ENCODE measurements at places on chromosomes 12 and 14.
A peak's percentile ranks its signal among the peaks of the same experiment; 100 is the strongest.

DNA sequence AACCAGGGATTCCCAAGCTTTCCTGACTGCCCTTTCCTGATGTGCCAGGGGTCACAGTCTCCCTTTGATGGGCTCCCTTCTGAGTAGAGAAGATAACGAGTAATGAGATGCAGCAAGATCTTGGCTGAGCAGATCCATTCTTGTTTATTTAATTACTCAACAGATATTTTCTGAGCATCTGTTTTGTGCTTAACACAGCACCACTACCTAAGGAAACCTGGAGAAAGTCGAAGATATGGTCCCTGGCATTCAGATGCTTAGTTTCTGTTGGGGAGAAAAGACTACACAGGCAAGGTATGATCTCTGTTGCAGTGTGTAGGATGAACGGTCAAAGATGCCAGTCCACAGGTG is 3.9 kb downstream of the AJUBA start:
- no peak for DNase-seq

DNA sequence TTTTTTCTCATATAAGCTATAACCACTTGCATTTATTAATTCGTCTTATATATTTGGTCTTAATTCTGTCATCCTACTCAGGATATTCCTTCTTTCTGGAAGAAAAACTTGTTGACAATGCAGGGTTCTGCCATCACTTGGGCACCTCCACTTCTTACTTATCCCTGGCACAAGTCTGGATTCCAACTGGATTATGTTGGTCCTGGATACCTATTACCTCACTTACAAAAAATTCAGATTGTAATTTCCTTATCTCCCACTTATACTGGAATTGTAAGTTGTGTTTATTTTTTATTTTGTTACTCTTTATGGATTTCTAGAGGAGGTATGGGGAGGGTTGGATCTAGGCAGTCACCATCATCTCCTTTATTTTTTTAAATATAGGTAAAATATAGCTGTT is 36.7 kb downstream of the LRRIQ1 start:
- no peak for DNase-seq

- DNase-seq, result no peak
Measured at GRCh38 chr12:109879351-109880042, 844 bp downstream of the GLTP start.

DNA sequence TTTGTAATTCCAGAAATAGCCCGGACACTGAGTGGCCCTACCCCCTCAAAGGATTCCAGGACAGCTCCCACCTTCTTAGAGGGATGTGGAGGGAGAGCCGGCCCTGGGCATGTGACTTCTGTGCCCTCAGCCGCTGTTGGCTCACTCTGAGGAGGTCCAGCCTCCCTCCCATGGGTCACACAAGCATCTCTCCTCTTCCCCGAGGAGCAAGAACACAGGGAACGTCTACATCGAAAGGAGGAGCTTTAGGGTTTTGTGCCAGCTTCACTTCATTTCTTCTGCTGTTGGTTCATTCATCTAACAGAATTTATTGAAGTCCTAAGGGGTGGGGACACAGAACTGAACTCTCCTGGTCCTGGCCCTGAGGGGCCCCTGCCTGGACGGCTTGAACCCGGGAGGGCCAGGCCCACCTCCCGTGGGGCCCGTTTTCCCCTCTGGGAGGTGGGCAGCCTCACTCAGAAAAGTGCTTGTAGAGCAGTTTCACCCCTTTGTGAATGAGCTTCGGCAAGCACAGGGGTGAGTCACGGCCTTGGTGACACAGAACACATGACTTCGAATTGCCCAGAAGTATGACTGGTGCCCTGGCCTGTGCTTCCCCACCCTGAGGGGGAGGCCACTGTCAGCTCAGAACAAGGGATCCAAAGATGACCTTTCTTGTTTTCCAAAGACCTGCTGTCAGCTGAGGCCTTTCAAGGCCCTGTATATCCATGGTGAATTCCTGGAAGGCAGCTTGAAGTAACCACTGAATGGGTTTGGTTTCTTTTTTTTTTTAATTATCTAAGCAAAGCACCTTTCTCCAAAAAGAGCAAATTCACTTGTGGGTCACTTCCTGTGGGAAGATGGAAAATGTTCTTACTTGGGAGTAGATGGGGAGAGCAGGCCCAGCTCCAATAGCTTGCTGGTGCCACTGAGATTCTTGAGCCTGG is 39.2 kb downstream of the NFKBIA start:
- no peak for DNase-seq

DNA sequence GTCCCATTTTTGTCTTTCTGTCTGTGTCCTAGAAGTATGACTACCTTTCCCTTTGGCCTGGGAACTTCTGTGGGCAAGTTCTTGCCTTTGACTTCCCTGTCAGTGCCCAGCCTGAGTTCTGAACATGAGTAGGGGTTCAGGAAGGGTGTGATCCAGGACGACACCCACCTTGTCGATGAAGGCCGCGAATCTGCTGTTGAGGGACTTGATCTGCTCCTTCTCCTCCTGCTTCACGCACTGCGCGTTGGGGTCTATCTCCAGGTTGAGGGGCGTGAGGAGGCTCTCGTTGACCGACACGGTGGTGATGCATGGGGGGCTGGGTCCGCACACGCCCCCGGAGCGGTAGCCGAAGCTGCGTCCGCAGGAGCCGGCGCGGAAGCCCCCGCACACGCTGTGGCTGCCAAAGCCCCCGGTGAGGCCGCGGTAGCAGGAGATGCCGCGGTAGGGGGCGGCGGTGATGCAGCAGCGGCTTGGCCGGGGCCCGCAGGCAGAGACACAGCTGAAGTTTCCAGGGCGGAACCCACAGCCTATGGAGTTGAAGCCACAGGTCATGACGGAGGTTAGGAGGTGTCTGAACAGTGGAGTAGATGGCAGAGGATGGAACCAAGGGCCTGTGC is at the start of gene KRT83:
Gene KRT83, minus strand, starts transcription at position 615 of the 617 bp plus-strand sequence. Its CDS starts 63 bp downstream, at position 552.
- no peak for DNase-seq

- DNase-seq, result peak; percentile 27
Measured at GRCh38 chr12:4118017-4118510, 155.5 kb upstream of the CCND2 start.

GRCh38 chr14:104855532-104856090 is 9.5 kb upstream of the CEP170B start:
- DNase-seq, result no peak

- no peak for DNase-seq
Measured at GRCh38 chr12:99712281-99712680, 64.7 kb downstream of the GARIN6 start.

DNA sequence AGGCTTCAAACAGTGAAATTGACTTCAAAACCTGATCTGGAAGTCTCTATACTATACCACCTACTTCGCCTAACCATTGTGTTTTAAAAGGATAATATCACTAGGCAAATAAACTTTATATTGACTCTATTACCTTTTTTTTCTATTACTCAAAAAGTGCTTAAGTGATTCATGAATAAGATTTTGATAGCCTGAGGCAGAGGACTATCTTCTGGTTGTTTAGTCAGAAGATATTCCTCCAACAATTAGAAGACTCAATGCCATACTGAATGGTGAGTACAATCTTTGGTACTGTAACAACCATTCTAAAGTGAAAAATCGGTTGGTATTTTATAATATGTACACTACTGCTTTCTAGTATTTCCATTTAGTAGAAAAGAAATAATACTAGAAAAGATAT is 22.8 kb downstream of the SLC6A15 start:
- no peak for DNase-seq

GRCh38 chr14:29773990-29774389 is 153.7 kb downstream of the PRKD1 start:
- DNase-seq, result no peak

DNA sequence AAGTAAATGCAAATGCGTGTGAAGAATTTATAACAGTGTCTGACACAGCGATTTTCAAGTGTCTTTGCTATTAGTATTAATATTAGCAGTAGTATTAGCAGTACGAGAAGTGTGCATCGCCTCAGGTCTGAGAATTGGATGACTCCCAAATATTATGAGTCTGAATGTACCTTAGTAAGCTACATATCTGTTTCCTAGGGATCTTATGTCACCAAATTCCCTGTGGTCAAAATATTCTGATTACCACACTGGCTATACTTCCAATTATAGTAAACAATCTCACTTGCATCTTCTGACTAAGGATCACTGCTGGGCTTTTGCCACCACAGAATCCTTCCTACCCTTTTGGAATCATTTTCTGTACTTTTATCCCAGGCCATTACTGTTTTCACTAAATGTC is 396.0 kb upstream of the MIS18BP1 start:
- no peak for DNase-seq

GRCh38 chr14:78705989-78706388 is 535.8 kb downstream of the NRXN3 start:
- DNase-seq, result no peak

DNA sequence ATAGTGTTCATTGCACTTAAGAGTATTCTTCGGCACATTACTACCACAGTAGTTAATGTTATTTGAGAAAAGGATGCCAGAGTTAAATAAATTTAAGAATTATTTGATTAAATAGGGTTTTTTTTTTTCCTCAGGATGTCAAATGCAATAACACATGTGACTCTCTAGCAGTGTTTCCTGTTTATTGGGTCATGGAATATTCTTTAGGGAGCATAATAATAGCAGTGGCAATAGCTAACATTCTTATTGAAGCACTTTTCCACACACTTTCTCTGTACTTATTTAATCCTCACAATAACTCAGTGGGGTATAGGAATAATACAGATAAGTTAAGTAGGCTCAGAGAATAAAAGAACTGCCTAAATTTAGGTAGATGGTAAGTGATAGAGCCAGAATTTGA is 44.3 kb downstream of the SCYL2 start:
- DNase-seq, result no peak

DNA sequence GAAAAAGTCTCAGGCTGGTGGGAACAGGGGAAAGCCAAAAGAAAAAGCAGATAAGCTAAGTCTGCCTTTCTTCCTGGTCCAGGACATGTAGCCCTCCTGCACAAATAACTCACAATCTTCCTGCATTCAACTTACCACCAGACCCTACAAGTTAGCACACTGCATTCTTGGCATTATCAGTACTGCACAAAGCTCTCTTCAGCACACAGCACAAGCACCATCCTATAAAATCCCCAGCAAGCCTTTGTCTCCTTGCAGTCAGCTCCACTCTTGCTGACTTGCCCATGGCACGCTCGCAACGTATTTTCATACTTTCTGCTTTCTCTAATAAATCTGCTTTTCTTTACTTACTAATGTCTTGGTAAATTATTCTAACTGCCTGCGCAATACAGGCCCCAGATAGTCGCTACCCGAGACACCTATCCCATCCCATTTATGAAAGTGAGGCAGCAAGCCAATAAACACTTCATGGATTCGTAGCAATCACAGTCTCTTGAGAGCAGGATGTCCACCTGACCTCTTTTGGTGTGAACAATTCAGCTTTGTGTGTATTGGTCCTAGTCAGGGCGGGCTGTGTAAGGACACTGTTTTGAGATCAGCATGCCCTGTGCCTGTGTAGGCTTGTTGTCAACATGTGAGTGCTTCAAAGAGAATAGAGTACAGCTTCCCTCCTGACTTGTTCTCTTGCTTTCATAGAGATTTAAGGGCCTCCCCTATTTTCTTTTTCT is 49.0 kb downstream of the TMEM117 start:
- DNase-seq, result no peak

DNA sequence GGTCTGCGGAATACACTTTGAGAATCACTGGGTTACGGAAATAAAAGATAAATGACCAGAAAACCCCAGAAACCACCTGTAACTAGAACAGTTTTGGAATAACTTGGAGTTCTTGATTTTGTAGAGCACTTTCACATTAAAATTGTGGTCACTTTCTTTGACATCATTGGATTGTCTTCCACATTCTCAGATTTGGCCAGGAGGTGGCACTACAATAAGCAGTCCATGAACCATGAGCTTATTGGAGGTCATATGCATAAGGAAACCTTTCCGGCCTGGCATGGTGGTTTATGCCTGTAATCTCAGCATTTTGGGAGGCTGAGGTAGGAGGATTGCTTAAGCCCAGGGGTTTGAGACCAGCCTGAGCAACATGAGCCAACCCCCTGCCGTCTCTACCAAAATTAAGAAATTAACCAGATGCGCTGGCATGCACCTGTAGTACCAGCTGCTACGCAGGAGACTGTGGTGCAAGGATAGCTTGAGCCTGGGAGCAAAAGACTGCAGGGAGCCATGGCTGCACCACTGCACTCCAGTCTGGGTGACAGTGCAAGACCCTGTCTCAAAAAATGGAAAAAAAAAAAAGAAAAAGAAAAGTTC is 107.7 kb upstream of the CAND1 start:
- DNase-seq, result no peak

Data from AG04450 (cell line).